ENCODE measurements at places on chromosomes 13 and 19.

GRCh38 chr13:99686944-99687411 is 185.7 kb downstream of the TM9SF2 start:
- no peak for DNase-seq

DNA sequence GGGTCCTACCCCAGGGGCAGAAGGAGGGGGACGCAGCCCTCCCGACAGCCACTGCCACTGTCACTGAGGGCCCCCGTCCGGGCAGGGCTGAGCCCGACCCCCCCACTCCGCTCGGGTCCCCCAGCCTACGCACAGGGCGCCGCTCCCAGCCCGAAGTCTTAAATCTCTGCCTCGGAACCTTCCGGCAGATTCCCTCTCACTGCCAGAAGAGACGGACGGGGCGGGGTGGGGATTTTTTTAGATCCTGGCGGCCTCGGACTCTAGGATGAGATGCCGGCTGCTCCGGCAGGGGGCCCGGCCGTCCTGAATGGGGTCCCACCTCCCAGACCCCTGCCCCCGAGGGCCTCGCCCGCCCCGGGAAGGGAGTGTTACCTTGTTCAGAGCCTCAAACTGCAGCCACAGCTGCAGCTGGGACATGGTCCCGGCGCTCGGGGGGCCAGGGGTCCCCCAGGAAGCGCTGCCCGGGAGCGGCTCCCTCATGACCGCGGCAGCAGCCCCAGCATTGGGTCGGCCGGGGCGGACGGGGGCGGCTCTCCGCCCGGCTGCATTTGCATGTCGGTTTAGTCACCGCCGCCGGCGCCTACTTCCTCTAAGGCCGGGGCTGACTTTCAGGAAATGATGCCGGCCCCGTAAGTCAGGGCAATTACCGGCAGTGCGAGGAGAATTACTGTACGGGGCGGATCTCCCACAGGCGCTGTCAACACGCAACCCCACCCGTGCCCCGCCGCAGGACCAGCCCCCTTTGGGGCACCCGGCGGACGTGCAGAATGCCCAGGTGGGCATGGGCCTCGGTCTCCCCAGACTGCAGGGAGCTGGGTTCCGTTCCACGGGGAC is 28.1 kb downstream of the GPX4 start:
- DNase-seq, result peak; percentile 64

DNA sequence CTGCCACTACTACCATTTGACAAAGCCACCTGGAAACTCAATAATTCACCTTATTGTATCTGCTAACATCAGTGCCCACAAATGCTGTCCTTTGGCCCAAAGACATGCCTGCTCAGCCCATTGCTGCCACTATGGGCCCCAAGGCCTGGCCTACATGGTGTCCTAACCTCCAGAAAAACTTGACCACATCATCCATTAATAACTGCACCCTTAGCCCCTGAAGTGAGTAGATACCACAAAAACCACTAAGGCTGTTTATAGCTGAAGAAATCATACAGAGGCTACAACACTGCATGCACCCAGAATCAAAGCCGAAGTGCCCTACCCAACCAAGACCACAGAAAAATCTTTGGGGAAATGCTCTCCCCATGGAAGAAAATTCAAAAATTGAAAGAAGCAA is 932.8 kb upstream of the SLITRK6 start:
- no peak for DNase-seq

DNA sequence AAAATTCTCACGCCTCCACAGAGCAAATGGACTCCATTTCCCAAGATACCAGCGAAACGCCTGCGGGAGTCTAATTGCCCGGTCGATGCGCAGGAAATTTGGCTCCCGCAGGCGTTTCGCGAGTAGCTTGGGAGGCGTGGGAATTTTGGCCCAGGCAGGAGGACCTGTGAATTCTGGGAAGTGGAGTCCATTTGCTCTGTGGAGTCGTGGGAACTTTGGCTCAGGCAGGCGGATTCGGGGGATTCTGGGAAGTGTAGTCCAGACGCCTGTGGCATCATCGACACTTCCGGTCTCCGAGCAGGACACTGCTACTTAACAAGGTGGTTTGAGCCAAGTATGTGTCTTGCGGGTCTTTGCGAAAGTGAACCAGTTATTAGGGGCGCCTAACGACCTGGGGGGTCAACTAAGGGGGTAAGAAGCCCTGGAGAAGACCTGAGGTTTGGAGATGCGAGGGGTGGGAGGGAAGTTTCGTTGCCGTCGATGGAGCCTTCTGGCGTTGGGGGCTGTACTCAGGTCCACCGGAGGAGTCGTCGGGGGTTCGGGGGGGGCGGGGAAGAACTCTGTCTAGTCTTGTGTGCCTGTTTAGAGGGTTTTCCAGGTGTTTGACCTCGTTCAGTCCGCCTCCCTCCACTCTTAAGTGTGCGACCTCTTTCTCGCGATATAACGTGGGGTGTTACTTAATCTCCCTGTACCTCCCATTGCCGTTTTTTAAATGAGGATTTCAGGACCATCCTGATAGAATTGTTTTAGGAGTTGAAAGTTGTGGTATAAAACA is at the start of gene ZNF155:
Gene ZNF155 (plus strand): TSS at position 277 of the 775 bp plus-strand sequence. CDS start 4,356 bp downstream, outside the sequence.
- DNase-seq, result peak; percentile 36

- no peak for DNase-seq
Measured at GRCh38 chr13:99758460-99759162, 213.0 kb downstream of the ZIC5 start.

GRCh38 chr19:1650650-1651567 is 1.5 kb downstream of the TCF3 start:
- DNase-seq, result no peak

- no peak for DNase-seq
Measured at GRCh38 chr13:107832500-107833100, 382.7 kb downstream of the LIG4 start.

- no peak for DNase-seq
Measured at GRCh38 chr13:112428704-112429103, 52.5 kb downstream of the SPACA7 start.

GRCh38 chr19:34759218-34759917 is 13.6 kb downstream of the ZNF599 start:
- DNase-seq, result no peak

GRCh38 chr13:82206241-82206640 is 1676.0 kb downstream of the SLITRK1 start:
- no peak for DNase-seq

DNA sequence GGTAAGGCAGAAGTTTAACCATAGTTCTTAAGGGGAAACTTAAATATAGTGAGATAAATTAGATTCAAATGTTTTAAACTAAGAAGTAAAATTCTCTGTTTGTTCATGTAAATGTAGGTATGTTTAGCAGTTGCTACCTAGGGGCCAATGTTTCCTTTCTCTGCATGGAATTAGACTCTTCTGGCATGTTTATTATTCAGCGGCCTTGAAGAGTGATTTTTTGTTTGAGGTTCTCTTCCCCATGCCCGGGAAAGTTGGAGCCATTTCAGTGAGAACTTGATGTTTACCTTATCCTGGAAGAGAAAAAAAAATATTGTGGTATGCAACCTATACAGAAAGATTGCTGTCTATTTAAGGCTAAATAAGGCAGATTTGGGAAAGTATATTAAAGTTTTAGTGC is 492.9 kb downstream of the KLF5 start:
- DNase-seq, result no peak

DNA sequence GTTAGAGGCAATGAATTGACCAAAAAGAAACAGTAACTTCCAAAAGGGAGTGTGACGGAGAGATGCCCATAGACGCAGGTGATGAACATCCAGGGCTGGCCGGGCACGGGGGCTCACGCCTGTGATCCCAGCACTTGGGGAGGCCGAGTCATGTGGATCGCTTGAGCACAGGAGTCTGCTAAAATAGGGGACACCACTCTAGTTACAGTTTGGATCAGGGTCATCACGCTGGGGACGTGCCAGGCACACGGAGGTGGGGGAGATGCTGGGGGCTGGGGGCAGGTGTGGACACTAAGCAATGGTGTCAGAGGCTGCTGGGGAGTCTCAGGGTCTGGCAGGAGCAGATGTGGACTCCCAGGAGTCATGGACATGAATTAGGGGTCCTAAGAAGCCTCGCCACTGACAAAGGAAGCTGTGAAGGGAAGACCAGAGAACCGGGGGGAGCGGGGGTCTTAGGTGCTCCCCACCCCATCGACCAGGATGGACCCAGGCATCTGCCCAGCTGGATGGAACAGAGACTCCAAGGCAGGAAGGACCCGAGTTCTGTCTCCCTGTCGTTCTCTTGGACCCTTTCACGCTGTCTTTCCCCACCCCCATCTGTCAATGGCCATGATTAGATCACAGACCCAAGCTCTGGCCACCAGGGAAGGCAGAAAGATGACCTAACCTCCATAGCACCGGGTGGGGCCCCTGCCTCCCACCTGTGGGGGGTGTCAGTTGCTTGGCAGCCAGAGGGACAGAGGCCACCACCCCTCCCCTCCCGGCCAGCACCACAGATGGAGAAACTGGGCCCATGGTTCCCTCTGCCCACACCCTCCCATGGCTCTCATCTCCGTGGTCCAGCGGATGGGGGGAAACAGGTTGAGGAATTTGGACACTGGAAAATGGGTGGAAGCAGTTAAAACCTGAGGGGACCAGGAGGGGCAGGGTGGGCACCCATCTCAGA is 19.6 kb downstream of the CCDC8 start:
- no peak for DNase-seq

DNA sequence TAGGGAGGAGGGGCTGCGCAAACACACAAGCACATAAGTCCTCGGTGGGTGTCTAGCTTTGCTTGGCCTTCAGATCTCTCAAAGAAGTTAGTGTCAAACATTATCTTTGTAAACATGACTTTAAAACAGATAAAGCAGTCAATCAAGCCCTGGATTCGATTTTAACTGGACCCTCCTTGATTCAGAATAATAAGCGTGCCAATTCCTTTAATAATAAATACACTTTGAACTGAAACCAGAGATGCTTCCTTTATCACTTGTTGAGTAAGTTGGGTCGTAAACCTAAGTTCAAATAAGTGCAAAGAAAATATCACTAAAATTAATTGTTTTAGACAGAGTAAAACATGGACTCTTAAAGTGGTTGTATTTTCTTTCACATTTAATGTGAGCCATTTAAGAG is 30.9 kb downstream of the POU4F1 start:
- DNase-seq, result no peak

GRCh38 chr19:5696196-5697021 is 6.3 kb downstream of the RPL36 start:
- no peak for DNase-seq

- DNase-seq, result no peak
Measured at GRCh38 chr19:35909684-35910035, 1.6 kb upstream of the TYROBP start.

DNA sequence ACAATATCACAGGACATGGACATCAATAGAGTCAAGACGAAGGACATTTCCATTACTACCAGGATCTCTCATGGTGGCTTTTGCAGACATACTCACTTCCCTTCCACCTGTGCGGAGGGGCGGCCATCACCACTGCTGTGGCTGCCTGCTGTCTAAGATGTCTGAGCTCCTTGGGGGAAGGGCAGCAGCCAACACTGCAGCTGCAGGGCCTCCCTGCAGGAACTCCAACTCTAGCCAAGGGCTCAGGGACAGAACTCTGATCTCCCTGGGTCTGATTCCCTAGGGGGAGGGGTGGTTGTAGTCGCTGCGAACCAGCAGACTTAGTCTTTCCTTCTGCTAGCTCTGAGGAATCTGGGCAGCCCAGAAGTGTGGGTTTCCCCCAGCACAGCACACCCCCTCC is 78.9 kb upstream of the ANKRD10 start:
- DNase-seq, result no peak

- DNase-seq, result no peak
Measured at GRCh38 chr19:49807904-49808675, 5.0 kb downstream of the FUZ start.

DNA sequence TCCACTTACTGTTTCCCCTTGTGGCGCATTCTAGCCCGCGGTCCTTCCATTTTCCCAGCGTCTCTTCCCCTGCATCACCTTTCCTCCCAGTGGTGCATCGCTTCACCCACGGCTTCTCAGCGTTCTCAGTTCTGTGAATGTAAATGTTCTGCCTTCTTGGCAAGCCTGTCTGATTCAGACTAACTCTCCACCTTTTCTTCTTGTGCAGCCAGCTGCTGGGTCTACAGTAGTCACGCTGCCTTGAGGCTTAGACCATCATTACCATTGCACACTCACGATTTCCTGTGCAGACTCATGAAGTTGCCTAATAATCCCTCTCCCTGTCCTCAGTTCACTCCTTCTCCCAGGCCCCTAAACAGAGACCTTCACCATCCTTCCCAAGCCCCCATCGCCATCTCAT is 75.0 kb downstream of the DHRS12 start:
- DNase-seq, result no peak

DNA sequence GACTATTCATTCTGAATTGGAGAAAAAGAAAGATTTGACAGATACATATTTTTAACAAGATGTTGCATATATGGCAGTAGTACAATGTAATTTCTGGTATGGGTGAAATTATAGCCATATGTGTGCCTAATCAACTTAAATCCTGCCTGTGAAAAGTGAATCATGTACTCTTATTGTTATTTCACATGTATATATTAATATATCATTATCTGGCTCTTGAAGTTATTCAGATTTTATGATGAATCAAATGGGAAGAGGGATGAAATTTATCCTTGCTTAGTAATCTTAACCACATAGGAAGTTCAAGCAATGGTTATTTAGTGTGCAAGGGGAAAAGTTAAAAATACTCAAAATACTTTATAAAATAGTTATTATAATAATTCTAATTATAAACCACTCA is 80.5 kb downstream of the GPC6 start:
- DNase-seq, result no peak

- no peak for DNase-seq
Measured at GRCh38 chr19:57362419-57362818, 932 bp upstream of the TRAPPC2B start.

DNA sequence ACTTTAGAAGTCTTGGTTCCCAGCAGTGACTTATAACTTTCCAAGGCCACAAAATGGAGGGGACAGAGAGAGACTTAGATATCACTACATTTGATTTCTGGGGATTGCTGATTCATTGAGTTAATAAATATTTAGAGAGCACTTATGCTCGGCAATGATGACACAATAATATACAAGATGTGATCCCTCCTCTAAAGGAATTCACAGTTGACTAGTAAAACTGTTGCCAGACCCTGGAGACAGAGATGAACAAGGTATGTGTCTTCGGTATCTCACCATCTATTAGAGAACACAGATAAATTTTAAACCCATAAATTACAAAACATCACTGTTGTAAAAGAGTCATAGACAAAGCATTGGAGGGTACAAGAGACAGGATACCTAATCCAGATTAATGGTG is 437.5 kb downstream of the FOXO1 start:
- DNase-seq, result no peak

DNA sequence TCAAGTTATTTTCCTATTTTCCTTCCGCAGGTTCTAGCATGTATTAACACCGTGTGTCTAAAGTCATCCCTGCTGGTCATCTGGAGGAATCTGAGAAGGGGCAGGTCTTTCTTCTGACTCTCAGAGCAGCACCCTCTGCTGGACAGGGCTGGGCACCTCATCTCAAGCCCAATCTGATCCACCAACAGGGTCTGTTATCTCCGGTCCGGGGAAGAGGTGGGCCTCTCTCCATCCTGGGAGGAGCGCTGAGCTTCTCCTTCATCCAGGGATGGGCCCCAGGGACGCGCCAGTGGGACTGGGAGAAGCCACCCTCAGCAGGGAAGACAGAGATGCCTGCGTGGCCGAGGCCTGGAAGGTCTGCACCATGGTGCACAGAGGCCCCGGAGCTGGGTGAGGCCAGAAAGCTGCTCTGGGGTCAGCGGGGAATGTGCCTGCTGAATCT is 26.0 kb upstream of the ZNF331 start:
- DNase-seq, result peak; percentile 11

GRCh38 chr19:42652021-42652420 is 57.3 kb upstream of the CEACAM8 start:
- DNase-seq, result no peak

All from stimulated activated CD4-positive, alpha-beta T cell treated with anti-CD3 and anti-CD28 coated beads, Interleukin-1b, Interleukin-23, amount 100 ng/mL, for 1 hour (primary cell).